Inflammatory macrophage (primary cell): ENCODE measurements at places on chromosomes 3 and 15.

DNA sequence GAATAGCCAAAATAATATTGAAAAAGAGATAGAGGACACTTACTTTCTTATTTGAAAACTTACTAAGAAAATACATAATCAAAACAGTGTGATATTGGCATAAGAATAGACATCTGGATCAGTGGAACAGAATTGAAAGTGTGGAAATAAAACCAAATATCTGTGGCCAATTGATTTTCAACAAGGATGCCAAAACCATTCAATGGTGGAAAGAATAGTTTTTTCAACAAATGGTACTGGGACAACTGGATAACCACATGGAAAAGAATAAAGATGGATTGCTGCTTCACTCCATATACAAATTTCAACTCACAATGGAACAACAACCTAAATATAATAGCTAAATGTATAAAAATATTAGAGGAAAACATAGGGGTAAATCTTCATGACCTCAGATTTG is 152.5 kb upstream of the GPR149 start:
- no peak for DNase-seq

DNA sequence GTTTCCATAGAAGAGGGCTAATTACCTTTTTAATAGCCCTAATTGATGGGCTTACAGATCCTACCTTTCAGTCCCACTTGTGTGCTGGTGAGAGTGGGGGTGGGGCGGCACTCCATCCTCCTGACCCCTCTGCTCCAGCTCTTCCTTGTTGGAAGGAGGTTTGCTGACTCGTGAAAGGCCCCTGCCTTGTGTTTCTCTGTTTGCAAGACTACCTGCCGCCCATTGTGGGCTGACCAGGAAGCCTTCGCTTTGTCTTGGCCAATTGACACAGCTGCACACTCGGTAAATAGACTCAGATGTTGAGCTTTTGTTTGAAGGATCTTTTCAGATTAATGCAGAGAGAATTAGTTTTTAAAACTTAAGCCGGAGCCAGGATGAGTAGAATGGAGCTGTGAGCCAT is 197.3 kb upstream of the HES1 start:
- DNase-seq: no peak

DNA sequence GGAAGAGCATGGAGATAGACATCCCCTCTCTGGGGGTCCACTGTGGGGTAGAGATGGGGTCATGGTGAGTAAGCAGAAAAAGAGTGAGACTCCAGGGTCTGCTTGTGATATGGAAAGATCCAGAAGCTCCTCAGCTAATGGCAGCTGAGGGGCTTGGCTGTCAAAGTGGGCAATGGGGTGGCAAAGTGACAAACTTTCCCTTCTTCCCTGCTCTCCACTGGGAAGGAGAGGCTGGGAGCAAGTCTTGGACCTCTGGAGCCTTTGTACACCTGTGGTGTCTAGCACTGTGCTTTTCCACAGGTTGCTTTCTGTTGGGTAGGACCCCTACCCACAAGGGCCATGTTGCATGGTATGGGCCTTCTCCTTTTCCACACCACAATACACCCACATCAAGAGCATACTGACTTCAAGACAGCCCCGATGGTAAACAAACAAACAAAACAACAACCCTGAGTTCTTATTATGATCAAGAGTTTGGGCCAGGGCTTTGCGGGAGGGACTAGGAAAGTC is 3.5 kb downstream of the ITGA11 start:
- no peak for DNase-seq

GRCh38 chr3:36309092-36309491 is 71.2 kb upstream of the STAC start:
- no peak for DNase-seq

DNA sequence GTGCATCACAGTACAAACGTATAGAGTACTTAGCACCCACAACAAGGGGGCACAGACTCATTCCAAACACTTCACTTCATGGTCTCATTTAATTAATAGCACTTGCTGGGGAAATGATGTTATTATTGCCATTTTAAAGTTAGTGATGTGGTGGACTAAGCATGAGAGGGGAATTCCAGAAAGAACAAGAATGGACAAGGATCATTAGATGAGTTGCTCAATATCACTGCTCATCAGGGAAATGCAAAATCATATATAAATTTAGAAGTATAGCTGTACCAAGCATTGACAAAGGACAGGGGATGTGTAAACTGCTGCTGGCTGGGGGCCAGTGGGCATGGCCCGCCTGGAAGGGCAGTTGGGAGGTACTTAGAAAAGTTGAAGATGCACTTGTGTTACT is 14.6 kb downstream of the PRR20G start:
- DNase-seq: no peak

GRCh38 chr3:195508185-195508584 is 34.9 kb downstream of the PPP1R2 start:
- DNase-seq: peak; percentile 75

DNA sequence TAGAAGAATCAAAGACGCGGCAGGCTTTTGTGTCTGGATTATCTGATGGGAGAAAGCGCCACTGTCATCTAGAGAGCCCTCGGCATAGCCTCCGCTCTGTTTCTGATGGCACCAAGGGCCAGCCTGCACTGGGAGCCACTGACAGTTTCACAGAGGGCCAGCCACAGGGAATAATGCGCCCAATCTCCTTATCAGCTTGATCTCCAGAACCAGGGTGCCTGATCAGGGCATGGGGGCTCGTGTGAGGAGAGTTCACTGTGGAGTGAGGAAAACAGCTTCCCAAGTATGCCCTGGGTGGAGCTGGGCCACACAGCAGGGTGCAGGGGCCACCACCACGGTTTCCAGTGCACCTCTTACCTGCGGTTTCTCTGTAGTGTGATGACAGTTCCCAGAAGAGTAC is 29.8 kb upstream of the CLK3 start:
- no peak for DNase-seq
